ENCODE measurements at places on chromosomes 16 and 17.

- no peak for DNase-seq
These were observed 79.1 kb upstream of the C16orf82 start for GRCh38 chr16:26987597-26988010.

- DNase-seq, result no peak
These were observed 11.9 kb upstream of the COL1A1 start for GRCh38 chr17:50213026-50214022.

DNA sequence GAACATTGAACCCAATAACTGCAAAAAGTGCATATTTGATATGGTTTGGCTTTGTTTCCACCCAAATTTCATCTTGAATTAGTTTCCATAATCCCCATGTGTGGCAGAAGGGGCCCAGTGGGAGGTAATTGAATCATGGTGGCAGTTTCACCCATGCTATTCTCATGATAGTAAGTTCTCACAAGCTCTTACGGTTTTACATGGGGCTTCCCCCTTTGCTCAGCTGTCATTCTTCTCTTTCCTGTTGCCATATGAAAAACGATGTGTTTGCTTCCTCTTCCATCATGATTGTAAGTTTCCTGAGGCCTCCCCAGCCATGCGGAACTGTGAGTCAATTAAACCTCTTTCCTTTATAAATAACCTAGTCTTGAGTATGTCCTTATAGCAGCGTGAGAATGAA, 127.6 kb downstream of the CHD9NB start:
- no peak for DNase-seq

- DNase-seq, result no peak
These were observed 121.7 kb upstream of the NLRP1 start for GRCh38 chr17:5705876-5706576.

- DNase-seq, result no peak
These were observed 58.2 kb downstream of the IL21R start for GRCh38 chr16:27460213-27460612.

DNA sequence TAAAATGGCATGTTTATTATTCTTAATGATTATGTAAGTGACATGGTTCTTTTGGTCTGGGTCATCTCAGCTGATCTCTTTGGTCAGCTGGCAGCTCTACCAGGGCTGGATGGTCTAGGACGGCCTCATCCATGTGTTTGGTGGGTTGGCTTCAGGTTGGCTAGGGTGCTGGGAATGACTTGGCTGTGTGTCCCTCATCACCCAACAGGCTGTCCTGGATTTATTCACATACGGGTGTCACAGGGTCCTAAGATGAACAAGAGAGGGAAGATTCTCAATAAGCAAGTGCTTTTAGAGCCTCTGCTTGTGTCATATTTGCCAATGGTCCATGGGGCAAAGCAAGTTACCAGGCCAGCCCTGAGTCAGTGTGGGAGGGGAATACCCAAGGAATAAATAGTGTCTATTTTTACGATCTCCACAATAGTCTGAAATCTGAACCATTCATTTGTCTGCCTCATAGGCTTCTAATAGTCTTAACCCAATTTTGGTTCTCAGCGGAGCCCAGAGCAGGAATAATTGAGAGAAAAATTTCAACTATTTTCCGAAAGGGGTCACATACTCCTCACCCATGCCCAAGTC, 157.5 kb downstream of the HS3ST2 start:
- DNase-seq, result no peak

DNA sequence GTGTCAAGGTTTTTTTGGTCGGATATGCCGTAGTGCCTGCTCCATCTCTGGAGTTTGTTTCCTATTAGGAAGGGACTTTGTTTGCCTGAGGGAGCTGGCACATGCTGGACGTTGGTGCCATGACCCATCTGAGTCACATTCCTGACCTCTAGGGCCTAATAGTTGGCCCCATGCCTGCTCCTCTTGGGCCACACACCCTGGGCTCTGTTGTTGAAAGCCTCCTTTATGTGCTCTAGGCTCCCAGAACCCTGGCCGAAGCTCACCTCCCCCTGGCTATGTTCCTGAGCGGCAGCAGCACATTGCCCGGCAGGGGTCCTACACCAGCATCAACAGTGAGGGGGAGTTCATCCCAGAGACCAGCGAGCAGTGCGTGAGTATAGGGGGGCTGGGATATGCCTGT, 18.4 kb downstream of the LIMD2 start:
- DNase-seq, result no peak

DNA sequence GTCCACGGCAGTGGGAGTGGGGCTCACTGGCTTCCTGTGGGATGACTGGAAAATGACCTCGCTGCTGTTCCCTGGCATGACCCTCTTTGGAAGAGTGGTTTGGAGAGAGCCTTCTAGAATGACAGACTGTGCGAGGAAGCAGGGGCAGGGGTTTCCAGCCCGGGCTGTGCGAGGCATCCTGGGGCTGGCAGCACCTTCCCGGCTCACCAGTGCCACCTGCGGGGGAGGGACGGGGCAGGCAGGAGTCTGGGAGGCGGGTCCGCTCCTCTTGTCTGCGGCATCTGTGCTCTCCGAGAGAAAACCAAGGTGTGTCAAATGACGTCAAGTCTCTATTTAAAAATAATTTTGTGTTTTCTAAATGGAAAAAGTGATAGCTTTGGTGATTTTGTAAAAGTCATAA, 7.8 kb upstream of the RNF213 start:
- DNase-seq, result peak; percentile 78

DNA sequence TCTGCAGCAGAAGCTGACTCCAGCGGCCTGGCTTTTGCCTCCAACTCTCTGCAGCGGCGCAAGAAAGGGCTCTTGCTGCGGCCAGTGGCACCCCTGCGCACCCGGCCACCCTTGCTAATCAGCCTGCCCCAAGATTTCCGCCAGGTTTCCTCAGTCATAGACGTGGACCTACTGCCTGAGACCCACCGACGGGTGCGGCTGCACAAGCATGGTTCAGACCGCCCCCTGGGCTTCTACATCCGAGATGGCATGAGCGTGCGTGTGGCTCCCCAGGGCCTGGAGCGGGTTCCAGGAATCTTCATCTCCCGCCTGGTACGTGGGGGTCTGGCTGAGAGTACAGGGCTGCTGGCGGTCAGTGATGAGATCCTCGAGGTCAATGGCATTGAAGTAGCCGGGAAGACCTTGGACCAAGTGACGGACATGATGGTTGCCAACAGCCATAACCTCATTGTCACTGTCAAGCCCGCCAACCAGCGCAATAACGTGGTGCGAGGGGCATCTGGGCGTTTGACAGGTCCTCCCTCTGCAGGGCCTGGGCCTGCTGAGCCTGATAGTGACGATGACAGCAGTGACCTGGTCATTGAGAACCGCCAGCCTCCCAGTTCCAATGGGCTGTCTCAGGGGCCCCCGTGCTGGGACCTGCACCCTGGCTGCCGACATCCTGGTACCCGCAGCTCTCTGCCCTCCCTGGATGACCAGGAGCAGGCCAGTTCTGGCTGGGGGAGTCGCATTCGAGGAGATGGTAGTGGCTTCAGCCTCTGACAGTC, 1.3 kb downstream of the PARD6A start:
- DNase-seq, result no peak

DNA sequence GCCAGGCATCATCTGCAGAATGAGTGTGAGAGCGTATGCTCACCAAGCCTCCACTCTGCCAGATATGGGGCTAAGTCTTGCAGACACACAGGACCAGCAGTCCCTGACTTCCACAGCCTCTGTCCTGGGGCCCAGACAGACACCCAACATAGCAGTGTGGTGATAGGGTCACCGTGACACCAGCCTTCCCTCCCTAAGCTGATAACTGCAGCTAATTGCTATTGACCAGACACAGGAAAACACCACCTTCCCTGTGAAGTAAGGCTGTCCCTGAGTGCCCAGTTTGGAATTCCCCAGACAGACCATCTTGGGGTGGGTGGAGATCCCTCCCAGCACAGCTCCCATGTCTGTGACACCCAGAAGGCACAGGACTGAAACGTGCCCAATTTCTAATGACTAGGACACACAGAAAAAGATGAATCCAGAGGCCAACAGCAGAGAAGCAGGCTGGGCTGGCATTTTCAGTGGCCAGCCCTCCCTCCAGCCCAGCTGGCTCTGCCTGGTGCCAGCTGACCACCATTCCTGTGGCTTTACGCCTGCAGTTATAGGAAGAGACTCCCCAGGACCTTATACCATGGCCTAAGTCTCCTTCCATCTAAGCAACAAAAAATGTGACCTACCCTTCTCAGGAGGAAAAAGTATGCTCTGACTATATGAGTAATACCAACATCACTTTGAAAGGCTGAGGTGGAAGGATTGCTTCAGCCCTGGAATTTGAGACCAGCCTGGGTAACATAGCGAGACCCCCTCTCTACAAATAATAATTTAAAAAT, 30.3 kb downstream of the ATPAF2 start:
- no peak for DNase-seq

- no peak for DNase-seq
These were observed 72.5 kb upstream of the IRX3 start for GRCh38 chr16:54359081-54359480.

DNA sequence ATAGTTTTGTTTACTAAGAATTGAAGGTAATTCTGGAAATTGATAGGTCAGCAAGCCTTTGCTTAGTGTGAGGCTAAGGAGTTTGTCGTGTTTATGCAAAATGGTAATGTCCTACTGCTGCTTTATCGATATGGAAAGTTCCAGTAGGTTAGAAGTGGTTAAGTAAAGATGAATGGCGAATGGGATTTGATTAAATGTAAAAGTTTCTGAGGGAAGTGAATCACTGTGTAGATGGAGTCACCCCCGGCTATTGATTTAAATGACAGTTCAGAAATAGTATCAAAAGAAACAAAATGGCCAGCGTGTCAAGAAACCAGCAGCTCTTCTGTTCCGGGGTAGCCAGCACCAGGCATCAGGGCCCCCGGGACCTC, 131.4 kb downstream of the RPTOR start:
- DNase-seq, result no peak

- no peak for DNase-seq
These were observed 8.3 kb downstream of the ABCC3 start for GRCh38 chr17:50642722-50643656.

- no peak for DNase-seq
These were observed 6.4 kb upstream of the MTSS2 start for GRCh38 chr16:70692130-70692872.

DNA sequence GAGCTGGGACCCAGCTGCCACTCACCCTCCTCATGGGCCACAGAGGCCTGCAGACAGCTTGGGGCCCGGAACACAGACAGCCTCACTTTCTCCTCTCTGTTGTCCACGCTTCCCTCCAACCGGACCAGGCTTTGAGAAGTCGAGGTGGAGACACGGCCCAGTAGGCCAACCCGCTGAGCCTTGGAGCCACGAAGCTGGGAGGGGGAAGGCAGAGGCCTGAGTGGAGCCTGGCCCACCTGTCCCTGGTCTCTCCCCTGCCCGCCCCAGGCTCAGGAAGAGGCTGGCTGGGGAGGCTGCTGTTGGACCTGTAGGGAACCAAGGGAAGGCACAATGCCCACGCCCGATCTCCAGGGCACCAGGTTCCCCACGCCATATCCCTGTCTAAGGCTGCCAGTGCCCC, 48.1 kb downstream of the RMI2 start:
- no peak for DNase-seq

GRCh38 chr16:81453091-81453728, 8.6 kb downstream of the CMIP start:
- no peak for DNase-seq

DNA sequence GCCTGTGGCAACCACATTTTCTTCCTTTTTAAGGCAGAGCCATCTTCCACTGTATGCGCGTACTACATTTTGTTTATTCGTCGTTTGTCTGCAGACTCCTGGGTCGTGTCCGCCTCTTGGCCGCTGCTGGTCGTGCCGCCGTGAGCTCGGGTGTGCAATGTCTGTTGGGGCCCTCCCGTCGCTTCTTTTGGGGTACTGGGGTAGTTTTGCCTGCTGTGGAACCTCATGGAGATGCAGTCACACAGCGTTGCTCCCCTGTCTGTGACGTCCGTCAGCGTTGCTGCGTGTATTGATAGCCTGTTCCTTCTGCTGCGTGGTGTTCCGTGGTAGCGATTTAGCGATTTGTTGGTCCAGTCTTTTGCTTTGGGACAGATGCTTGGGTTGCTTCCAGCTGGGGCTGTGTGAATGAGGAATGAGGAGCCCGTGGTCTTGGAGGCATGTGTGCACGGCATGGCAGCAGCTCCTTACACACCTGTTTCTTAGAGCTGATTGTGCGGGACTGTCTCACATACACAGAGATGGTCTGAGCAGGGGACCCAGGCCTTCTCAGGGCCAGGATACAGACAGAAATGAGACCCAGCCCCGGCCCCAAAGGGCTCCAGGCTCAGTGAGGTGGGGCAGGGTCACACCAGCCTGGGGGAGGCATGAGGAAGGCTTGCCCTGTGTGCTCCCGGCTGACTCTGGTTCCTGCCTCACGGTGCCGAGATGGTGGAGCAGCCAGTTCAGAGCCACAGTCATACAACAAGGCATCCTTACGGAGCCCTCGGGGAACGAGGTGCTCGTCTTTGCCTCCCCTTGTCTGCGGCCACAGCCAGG, 78.4 kb upstream of the GSE1 start:
- DNase-seq, result no peak

GRCh38 chr17:60249290-60249826, 99.6 kb downstream of the CA4 start:
- DNase-seq, result no peak

- no peak for DNase-seq
These were observed 36.4 kb upstream of the TMEM97 start for GRCh38 chr17:28282596-28282995.

DNA sequence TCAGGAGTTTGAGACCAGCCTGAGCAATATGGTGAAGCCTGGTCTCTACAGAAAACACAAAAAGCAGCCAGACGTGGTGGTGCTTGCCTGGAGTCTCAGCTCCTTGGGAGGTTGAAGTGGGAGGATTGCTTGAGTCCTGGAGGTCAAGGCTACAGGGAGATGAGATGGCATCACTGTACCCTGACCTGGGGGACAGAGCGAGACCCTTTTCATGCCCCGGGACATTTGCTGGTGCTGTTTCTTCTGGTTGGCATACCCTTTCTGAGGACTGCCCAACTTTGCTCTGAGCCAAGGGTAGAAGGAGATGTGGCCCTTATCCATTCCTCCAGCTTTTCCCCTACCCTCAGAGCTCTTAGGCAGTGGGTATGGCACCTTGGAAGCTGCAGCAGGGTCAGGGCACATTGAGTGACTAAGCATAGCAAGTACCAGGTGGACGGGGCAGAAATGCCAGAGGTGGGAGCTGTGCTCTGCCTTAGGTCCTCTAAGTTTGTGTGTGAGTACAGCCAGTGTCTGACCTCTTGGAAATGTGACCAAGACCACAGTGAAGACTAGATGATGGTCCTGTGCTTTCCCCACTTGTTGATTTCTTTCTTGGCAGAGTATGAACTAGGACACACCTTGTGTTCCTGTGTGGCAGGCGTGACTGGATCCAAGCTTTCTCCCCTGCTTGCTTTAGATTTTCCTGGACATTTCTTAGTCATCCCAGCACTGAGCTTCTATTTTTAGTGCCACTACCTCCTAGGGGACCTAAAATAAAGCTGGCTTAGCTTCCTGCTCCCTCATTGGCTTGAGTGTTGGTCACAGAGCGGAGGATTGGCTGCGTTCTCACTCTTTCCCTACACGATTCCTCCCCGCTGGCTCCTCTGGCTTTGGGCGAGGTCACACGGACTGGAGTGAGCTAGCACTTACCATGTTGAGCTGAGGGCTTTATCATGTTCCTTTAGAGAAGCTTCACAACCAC, 9.9 kb upstream of the EDC4 start:
- no peak for DNase-seq

GRCh38 chr17:16918443-16918842, 53.5 kb downstream of the TNFRSF13B start:
- no peak for DNase-seq

GRCh38 chr16:29804455-29805231, 1.7 kb upstream of the MAZ start:
- DNase-seq, result no peak

Measured in stimulated activated CD8-positive, alpha-beta memory T cell treated with anti-CD3 and anti-CD28 coated beads, Interleukin-4, amount 100 ng/mL, for 4 hours (primary cell).